ENCODE measurements at places on chromosomes 2 and 18. TPM values are rescaled to one million over a fixed set of nuclear protein-coding genes. Genes with fewer than 3 reads are reported as not detected.

The SEPTIN2 gene
- 445 TPM for total RNA-seq

The SKOR2 gene
- not detected for total RNA-seq

The KIF1A gene
- 280 TPM for total RNA-seq

The CTIF gene
- total RNA-seq: 40.8 TPM

The ALPG gene
- not detected for total RNA-seq

The SERPINB13 gene
- total RNA-seq: not detected

Data from Calu3 (cell line).